NCI-H526 treated with DMSO at 0.1 percent for 48 hours (cell line): ENCODE measurements at places on chromosomes 3 and 15.
A peak's percentile ranks its signal among the peaks of the same experiment; 100 is the strongest.

DNA sequence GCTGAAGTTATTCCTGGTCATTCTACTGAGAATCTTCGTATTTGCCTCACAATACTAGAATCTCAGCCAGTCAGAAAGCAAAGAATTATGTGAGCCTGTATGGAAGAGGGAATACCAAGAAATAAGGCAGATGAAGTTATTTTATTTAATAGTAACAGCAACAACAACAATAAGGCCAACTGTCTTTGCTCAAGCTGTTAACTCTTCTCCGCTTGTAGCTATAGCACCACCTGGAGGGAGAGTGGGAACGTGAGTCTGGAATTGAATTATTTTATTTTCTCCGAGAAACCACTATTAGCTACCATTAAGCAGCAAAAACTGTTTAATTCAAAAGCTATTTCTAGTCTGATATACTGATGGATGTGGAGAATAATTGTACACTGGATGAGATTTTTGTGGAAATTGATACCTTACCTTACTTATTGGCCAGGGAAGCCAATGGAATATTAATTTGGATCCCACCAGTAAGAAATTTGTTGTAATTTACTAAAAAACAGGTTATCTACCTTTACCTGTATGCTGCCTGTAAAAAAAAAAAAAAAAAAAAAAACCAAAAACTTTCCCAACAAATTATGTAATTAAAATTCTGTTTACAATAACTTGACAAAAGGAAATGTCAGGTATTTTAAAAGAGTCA, 50.1 kb downstream of the CALML4 start:
- DNase-seq = peak; percentile 9

GRCh38 chr3:54891540-54891897, 36.3 kb downstream of the LRTM1 start:
- no peak for DNase-seq

GRCh38 chr3:173401369-173401768, 3.8 kb downstream of the NLGN1 start:
- no peak for DNase-seq

DNA sequence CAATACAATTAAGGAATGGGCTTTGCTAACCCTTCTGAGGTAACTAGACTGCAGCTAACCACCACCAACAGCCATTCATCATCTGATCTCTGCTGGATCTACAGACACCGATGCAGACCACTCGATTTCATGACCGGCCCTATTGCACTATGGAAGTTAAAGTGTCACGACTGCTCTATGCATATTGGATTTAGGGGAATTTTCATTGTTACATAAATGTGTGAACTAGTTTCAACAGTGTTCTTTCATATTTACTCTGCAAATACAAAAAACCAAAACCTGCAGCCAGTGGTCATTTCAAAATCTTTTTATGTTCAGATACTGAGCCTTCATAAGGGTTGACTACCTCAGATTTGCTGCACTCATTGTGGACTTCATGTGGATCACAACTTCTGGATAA, 14.5 kb downstream of the CDV3 start:
- no peak for DNase-seq

- no peak for DNase-seq
Measured at GRCh38 chr3:185342459-185343174, 20.3 kb upstream of the MAP3K13 start.

GRCh38 chr3:73624017-73624820, 522 bp downstream of the PDZRN3 start:
- peak; percentile 15 for DNase-seq

DNA sequence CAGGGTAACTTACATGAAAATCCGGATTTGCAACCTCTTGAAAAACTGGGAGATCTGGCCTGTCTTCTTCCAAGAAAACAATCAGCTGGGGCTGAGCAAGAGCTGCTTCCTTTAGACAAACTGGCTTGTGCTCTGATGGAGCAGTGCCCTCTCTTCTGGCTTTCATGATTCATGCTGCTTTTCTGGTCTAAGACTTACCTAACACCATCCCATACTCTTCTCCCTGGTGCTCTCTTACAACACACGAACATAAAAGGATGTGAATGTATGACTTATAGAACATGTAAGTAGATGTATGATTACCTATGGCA, 9.9 kb downstream of the TJP1 start:
- DNase-seq = no peak

DNA sequence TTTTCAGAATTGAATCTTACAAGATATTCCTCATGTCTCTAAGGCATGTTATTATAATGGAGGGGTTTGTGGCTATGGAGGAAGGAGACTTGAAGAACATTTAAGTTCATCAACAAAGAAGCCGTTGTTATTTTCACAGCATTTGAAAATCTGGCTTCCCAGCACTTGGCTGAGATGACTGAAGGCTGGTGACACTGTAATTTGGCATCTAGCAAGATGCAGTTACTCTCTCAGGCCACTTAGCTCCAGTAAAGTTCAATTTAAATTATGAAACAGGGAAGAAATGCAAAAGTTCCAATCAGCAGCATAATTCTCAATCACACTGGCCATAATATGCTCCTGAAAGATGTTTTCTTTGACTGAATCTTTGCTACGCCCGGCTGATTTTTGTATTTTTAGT, 139.4 kb upstream of the NUDT16 start:
- no peak for DNase-seq

- peak; percentile 68 for DNase-seq
Measured at GRCh38 chr3:48662753-48663488, at the start of gene CELSR3. Gene CELSR3 (minus strand): TSS chr3:48662886. CDS start chr3:48662634, 252 bp downstream.

DNA sequence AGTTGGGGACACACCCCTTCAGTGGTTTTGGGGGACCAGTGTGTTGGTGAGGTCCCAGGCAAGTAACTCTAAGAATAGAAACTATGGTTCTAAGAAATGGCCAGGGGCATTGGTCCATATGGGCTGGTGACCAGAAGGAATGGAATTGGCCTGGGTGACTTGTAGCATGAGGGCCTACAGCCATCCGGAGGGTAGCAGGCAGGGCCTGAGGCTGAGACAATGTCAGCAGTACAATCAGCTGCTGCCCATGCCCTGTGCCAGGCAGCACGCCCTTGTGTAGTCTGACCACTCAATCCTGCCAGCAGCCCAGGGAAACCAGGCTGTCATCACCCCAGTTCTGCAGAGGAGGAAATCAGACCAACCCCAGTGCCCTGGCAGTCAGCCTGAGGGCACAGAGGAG, 100.6 kb downstream of the DNAJB8 start:
- no peak for DNase-seq

DNA sequence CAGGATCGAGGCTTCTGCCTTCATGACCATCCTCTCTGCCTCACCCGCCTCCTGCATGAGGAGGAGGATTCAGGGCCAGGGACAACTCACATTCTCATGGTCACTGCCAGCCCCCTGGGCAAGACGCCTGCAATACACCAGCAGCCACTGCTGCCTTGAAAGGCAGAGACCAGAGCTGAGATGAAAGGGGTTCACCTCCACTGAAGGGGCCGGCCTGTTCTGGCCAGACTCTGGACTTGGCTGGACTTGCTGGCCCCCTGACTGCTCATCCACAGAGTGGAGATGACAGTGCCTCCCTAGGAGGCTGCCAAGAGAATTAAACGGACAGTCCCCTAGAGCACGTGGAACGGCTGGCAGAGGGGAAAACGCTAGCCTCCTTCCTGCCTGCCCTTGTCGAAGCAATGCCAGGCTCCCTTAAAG, 35.2 kb downstream of the MGLL start:
- DNase-seq = no peak

DNA sequence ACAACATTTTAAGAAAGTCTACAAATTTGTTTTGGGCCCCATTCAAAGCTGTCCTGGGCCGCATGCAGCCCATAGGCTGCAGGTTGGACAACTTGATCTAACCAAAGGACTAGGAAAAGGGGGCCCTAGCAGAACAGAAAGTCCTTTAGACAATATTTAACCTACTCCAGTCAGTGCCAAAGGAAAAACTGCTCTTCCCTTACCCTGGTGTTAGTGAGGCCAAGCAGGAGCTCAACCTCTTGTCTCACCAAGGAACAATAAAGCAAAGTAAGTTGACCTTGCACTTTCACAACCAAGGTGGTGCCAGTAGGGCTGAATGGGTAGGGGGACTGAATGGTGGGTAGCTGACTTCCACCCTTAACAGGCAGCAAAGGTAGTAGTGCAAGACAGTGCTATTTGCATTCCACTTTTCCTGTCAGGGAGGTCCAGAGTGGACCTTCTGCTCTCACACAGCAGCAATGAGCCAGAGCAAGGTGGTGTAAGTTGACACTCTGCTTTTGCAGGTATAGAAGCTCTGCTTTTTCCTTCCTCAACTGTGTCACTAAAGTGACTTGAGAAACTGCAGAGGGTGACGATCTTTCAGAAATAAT, 124.9 kb downstream of the WDR72 start:
- DNase-seq = no peak

- no peak for DNase-seq
Measured at GRCh38 chr3:191430103-191430502, 30.9 kb upstream of the PYDC2 start.

- DNase-seq = no peak
Measured at GRCh38 chr3:27910456-27910855, 188.3 kb upstream of the EOMES start.

DNA sequence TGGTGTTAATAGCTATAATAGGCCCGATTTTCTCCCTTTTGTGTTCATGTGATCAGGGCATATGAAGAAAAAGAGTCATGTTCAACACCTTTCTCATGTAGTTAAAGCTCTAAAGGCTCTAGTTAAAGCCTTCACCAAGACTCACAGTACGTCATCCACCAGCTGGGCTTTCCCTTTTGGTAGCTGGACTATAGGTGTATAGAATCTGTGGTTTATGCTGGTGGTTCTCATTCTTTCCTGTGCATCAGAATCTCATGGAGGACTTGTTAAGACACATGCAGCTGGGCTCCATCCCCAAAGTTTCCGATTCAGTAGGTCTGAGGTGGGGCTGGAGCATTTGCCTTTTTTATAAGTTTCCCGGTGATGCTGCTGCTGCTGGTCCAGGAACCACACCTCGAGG, 31.0 kb downstream of the CFAP91 start:
- no peak for DNase-seq

DNA sequence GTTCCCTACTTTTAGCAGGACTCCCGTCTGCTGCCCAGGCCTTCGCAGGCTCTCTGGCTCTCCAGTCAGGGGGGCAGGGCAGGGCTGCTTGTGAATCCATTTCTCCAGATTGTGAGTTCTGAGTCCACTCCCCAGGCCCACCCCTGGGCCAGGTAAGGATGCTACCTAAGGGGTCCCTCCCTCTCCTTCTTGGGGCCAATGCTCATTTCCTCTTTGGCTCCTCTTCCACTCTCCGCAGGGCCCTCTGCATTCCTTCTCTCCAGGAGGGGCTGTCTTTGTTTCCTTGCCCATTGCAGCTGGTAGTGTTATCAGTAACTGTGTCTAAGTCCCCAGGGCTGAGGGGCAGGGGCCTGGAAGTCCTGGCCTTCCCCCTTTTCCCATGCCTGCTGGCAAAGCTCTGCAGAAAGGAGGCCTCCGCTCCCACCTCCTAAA, 13.0 kb upstream of the CACNA2D2 start:
- DNase-seq = peak; percentile 4

GRCh38 chr3:13461169-13462124, 18.7 kb upstream of the HDAC11 start:
- peak; percentile 63 for DNase-seq

DNA sequence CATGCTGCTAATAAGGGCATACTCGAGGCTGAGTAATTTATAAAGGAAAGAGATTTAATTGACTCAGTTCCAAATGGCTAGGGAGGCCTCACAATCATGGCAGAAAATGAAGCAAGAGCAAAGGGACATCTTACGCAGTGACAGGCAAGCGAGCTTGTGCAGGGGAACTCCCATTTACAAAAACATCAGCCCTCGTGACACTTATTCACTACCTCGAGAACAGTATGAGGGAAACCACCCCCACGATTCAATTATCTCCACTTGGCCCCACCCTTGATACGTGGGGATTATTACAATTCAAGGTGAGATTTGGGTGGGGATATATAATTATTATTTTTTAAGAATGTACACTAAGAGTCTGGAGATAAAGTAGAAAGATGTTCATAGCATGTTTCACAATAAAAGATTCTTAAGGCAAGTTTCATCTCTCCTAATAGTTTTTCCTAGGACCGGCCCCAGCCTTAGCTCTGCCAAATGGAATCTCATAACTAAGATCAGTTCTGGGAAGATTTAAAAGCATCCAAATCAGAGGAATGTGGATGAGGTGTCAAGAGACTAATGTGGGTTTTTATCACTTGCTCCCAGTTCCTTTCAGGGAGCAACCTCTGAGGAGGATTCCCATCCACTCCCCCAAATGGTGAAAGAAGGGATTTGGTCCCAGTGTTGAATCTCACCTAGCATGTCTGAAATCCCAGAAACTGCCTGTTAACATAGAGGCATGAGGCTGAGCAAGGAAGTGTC, 221.0 kb downstream of the ZMAT3 start:
- no peak for DNase-seq

DNA sequence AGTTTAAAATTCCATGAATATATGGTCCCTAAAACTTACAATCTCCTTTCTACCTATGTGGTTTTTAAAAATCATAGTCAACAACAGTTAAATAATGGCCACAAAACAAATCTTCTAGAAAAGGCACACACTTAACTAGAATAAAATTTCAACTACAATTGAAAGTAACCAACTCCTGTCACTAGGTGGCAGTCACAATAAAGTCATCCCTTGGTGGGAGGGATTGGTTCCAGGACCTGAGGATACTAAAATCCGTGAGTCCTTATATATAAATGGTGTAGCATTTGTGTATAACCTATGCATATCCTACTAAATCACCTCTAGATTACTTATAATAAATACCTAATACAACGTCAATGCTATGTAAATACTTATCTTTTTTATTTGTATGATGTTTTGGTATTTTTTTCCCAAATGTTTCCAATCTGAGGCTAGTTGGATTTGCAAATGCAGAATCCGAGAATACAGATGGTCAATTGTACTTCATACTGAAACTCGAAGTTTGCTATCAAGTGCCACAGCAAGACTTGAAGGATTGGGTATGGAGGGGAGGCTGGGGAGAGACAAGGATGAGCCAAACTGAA, 172.6 kb downstream of the FMN1 start:
- DNase-seq = peak; percentile 38

GRCh38 chr3:87260270-87260669, 16.1 kb downstream of the POU1F1 start:
- DNase-seq = peak; percentile 32

- DNase-seq = no peak
Measured at GRCh38 chr3:194312743-194313281, 38.3 kb downstream of the CPN2 start.

DNA sequence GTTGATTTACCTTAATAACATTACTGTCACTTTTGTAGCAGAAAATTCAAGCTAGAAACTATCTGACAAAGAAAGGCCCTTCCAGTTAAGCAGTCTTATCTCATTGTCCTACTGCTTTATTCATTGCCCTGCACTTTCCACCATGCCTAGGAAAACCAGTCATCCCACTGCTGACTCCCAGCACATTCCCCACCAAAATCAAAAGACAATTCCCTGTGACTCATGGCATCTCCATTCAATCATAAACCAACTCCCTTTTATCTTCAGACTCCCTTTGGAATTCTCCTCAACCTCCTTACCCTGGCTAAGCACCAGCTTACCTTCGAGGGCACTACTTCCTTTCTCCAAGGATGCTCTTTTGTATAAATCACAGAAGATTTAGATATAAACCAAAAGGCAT, 184.3 kb downstream of the PLCH1 start:
- DNase-seq = no peak
